ENCODE measurements at places on chromosomes 1 and 21.
A peak's percentile ranks its signal among the peaks of the same experiment; 100 is the strongest.

DNA sequence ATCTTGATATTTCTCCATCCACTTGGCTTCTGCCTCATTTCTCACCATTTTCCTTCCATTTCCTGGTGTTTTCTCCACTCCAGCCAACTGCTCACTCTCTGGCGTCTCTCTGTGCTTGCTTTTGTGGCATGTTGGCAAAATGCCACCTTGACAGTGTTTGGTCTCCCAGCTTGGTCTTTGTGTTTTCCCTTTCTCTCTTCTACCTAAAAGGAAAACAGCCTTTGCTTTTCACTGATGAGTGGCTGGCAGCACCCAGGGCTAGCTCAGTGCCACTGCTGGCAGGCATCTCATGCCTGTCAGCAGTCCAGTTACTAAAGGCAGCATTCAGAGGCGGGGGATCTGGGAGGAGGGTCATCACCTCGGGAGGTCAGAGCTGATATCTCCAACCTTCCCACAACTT is 55.3 kb upstream of the DSCAM start:
- no peak for DNase-seq

- DNase-seq = no peak
Measured at GRCh38 chr1:171715813-171716251, 26.0 kb downstream of the VAMP4 start.

- peak; percentile 43 for DNase-seq
Measured at GRCh38 chr1:202860744-202861419, 28.1 kb downstream of the RABIF start.

GRCh38 chr1:230011333-230012092 is 55.5 kb upstream of the GALNT2 start:
- no peak for DNase-seq

DNA sequence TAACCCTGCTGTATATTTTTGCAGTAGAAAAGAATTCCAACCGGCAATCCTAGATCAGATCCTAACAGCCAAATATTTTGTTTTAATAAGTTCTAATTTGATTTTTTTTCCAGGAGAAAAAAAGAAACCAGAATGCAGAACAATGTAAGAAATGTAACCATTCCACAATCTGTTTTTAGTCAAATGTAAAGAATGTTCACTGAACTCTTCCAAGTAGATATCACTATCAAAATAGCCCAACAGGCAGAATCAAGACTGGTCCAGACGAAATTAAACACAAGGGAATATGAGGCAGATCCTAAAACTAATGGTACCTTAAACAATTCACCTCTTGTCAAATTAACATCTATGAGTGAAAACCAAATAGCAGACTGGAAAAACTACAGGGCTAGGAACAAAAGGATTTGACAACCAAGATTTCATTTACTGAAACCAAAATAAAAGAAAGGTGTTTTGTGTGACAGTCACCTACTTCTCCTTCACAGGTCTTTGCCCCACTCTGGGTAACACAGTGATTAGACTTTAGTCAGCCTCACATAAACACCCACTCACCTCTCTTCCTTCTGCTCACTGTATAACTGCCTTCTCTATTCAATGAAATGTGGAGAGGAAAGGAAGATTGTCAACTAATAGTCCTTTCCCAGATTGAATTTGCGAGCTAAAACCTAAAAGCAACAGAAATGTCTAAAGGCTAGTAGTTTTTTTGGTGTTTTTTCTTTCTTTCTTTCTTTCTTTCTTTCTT is 137.9 kb downstream of the FAF1 start:
- no peak for DNase-seq

GRCh38 chr1:161285521-161285920 is 24.2 kb downstream of the MPZ start:
- no peak for DNase-seq

DNA sequence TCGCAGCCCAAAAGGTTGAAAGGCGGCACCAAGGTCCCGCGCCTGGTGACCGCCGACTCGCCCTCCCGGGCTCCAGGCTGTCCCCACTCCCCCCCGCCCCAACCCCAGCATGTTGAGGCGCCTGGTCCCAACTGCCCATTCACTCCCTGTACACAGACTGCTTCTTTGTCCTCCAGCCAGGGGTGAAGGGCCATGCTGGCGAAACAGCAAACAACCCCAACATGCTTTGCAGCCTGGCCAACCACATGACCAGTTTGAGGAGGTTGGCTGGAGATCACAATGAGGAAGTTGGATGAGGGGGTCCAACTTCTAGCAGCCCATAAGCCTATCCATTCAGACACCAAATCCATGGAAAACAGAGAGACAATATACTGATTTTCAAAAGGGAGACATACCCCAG is 13.5 kb downstream of the PDE9A start:
- DNase-seq = no peak

DNA sequence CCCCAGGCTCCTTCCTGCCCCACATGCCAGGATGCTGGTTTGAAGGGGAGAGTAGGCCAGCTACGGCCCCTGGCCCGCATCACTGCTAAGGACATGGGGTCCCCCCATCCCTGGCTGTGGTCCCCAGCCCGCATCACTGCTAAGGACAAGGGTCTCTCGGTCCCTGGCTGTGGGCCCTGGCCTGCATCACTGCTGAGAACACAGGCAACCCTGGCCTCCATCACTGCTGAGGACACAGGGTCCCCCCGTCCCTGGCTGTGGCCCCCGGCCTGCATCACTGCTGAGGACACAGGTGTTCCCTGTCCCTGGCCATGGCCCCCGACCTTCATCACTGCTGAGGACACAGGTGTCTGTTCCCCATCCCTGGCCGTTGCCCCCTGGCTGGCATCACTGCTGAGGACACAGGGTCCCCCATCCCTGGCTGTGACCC is 448 bp upstream of the OBSCN start:
- no peak for DNase-seq

DNA sequence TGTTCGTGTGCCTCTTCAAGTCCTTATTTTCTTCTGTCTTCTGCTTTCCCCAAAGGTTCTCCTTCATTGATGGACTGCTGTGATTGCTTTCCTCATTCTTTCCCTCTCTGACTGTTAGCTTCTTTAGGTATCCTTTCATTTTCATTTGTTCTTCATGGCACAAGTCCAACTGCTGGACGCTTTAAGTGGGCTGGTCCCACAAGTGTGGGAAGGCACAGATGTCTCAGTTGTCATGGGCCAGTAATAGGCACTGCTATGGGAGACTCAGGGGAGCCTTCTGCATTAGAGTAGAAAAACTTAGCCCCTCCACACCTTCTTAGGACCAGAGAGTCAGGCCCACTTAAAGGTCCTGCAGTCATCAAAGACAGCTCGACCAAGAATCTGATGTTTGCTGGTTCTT is 122.3 kb upstream of the C1orf105 start:
- DNase-seq = no peak

GRCh38 chr1:163197022-163197421 is 5.7 kb downstream of the RGS5 start:
- DNase-seq = no peak

DNA sequence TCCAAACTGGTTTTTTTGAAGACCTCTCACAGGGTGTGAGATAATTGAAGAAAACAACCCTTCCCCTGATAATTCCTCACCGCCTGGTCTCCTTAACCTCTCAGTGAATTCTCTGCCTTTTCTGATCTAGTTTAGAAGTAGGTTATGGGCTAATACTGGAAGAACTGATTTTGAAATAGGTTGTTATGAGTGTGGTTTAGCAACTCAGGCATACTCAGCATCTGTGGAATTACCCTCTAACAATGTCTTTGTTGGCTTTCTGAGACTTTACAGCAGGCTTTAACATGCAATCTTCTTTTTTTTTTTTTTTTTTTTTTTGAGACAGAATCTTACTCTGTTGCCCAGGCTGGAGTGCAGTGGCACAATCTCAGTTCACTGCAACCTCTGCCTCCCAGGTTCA is 10.3 kb upstream of the PLD5 start:
- no peak for DNase-seq

All from activated naive CD8-positive, alpha-beta T cell treated with anti-CD3 and anti-CD28 coated beads, Interleukin-2, amount 50 U/mL, for 24 hours (primary cell).